ENCODE measurements at places on chromosomes 7 and 10.
A peak's percentile ranks its signal among the peaks of the same experiment; 100 is the strongest.

DNA sequence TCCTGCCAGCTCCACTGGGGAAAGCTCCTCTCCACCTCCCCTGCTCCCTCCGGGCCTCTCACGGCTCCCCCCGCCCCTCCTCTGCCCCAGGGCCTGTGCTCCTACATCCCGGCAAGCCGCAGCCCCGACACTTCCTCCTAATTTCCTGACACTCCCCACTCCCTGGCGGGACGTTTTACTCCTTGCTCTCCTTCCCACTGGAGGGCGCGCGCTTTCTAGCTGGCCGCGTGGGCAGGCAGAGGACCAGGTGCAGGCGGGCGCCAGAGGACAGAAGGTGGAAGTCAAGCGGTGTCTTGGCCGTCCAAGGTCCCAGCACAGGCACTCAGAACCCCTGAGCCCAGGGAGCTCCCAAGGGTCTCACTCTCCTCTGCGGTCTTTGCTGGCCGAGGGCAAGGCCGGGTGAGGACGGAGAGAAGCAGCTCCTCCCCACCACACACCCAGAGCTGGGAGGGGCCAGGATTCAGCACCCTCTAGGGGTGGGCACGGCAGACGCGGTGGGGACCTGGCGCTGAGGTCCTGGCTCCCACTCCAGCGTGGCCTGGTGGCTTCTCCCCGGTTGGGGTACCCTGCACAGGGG is 19.1 kb downstream of the ADAM8 start:
- DNase-seq, result peak; percentile 76

GRCh38 chr7:74480861-74481417 is 27.2 kb downstream of the GTF2IRD1 start:
- DNase-seq, result no peak

DNA sequence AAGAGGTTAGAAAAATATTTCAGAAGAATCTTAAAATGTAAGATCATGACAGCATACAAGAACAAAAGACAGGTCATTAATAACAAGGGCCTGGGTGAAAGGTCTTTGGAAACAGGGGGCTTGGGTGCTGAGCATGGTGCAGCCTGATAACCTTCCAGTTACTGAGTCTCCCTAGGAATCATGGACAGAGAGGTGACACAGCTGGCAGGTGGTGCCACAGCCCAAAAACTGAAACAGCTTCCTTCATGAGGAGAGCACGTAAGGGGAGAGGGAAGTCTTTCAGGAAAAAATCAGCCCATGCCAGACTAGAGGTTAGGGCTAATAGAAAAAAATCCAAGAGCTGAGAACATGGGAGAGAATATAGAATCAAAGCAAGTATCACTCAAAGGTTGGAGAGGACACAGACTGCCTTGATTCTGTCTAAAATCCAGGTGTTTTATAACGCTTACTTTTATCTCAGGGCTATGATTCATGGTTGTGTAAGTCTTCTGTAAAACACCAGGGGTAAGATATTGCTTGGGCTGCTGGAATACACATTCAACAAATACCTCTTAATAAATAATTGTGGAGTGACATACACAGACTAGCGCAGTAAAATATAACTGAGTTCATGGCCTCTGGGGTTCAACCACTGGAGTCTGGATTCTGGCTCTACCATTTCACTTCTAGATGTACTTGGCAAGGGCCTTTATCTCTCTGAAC is 88.1 kb downstream of the SEMA3C start:
- DNase-seq, result no peak

DNA sequence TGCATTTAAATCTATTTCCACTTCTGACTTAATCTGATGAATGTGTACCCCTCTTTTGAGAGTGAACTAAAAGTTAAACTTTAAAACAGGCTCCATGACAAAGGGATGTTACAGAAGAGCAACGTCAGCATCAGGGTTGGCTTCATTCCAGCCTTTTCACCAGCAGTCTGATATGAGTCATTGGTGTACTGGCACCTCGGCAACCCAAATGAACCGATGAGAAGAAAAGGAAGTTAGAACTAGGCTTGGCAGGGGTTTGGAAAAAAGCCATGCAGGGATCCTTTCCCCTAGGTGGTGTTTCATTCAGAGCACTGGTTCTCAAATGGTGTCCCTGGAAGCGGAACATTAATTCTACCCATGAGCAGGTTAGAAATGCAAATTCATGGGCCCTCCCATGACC is 53.6 kb downstream of the SEC61G start:
- no peak for DNase-seq

- no peak for DNase-seq
These were observed 38.7 kb downstream of the ARMH3 start for GRCh38 chr10:102017295-102017694.

DNA sequence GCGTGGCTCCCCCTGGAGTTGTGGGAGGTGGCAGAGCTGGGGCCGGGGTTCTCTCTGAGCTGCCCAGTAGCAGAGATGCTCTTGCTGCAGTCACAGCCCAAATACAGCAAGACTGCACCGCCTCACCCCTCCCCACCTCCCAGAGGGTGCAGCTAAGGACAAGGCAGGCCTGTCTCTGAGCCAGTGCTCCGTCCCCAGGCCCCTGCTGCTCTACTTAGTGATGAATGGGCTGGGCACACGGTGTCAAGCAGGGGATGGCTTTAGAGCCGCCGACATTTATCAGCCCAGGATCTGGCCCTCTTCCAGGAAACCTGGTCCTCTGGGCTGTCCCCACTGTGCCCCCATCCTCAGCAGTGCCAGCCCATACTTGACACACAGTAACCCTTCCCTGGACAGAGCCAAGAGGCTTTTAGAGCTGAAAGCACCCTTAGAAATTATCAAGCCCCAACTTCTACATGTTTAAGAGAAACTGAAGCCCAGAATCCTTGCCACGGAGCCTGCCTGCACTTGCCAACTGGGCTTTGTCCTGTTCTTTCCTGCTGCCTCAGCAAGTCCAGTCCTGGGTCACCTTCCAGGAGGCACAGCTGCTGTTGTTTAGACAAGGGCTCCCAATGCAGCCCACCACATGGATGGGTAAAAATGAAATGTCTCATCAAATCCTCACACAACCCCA is 137.1 kb upstream of the UNC5B start:
- DNase-seq, result no peak

GRCh38 chr7:76234931-76235441 is 33.3 kb downstream of the SRRM3 start:
- peak; percentile 92 for DNase-seq

DNA sequence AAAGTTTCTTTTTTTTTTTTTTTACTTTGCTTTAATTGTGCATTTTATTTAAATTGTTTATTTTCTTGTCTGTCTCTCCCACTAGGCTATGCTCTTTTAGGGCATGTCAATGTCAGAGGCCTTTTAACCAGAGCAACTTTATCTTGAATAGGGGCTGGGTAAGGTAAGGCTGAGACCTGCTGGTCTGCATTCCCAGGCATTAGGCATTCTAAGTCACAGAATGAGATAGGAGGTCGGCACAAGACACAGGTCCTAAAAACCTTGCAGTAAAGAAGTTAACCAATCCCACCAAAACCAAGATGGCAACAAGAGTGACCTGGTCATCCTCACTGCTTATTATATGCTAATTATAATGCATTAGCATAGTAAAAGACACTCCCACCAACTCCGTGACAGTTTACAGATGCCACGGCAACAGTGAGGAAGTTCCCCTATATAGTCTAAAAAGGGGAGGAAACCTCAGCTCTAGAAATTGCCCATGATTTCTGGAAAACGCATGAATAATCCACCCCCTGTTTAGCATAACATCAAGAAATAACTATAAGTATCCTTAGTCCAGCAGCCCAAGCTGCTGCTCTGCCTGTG is 47.0 kb upstream of the FRMD4A start:
- DNase-seq, result no peak

GRCh38 chr10:62095181-62096122 is 173.2 kb downstream of the RTKN2 start:
- no peak for DNase-seq

- DNase-seq, result no peak
These were observed 166.3 kb upstream of the RNF32 start for GRCh38 chr7:156474241-156474743.

- DNase-seq, result no peak
These were observed 167.7 kb upstream of the TCF7L2 start for GRCh38 chr10:112782200-112782907.

GRCh38 chr10:86206240-86206579 is 160.4 kb downstream of the GRID1 start:
- DNase-seq, result no peak

- DNase-seq, result no peak
These were observed 138.9 kb upstream of the AHR start for GRCh38 chr7:17159500-17160037.
